NCI-H226 (cell line): ENCODE measurements at places on chromosomes 6 and 20.

GRCh38 chr6:54700158-54700557 lies 146.4 kb upstream of the FAM83B start:
- no peak for DNase-seq

DNA sequence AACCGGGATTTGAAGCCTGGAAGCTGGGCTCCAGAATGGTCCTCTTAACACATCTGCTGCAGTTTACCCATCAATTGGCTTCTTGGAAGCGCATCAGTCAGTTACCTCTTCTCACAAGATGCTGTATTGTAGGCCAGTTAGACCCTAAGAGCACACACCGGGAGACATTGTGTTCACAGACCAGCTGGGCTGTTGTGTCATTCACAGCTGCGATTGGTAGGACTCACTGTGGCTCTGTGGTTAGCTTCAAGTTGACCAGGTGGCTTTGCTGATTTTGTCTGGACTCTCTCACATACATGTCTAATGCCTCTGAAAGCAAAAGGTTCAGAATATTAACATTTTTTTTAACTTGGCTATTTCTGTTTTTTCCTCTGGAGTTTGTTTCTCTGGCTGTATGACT lies 64.8 kb downstream of the SNX9 start:
- DNase-seq: no peak

- no peak for DNase-seq
Observed at GRCh38 chr6:163335671-163336545, 78.6 kb upstream of the QKI start.

GRCh38 chr6:53315086-53315724 lies 33.5 kb downstream of the ELOVL5 start:
- no peak for DNase-seq

GRCh38 chr6:87180105-87180728 lies 24.9 kb downstream of the ZNF292 start:
- DNase-seq: no peak

DNA sequence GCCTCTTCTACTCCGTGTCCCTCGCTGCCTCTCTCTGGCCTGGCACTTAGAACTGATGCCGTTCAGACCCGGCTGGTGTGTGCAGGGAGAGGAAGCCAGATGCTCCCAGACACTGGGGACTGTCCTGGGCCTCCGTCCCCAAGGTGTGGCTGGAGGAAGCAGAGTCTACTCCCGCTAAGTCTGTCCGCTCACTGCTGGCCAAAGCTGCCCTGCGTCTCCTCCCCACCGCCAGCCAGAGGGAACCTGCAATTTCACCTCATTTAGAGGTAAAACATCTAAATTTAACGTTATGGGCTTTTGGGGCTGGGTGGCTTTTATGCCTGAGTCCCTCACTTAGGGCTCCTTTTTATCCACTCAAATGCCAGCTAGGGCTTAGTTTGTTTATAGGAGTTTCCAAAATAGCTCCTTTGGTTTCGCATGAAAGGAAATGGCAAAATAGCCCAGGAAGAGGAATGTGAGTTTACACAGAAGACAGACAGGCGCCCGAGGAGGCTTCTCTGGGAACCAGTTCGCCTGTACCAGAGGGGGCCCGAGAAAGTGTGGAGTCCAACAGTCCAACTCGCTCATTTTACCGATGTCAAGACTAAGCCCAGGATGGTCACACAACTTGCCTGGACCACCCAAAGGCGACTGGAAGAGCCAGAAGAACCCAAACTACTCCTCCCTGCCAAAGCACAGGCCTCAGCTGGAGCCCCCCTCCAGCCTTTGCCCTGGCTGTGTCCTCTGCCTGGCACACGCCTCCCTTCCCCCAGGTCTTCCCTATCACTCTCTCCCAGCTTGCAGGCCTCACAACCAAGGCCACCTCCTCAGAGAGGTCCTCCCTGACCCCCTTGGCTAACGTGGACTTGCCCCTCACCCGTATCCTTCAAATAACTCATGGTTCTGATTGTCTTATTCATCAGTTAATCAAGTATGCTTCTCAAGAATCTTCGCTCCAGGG lies 54.5 kb downstream of the RIPOR3 start:
- no peak for DNase-seq

GRCh38 chr20:1926237-1926636 lies 31.0 kb downstream of the SIRPA start:
- no peak for DNase-seq

DNA sequence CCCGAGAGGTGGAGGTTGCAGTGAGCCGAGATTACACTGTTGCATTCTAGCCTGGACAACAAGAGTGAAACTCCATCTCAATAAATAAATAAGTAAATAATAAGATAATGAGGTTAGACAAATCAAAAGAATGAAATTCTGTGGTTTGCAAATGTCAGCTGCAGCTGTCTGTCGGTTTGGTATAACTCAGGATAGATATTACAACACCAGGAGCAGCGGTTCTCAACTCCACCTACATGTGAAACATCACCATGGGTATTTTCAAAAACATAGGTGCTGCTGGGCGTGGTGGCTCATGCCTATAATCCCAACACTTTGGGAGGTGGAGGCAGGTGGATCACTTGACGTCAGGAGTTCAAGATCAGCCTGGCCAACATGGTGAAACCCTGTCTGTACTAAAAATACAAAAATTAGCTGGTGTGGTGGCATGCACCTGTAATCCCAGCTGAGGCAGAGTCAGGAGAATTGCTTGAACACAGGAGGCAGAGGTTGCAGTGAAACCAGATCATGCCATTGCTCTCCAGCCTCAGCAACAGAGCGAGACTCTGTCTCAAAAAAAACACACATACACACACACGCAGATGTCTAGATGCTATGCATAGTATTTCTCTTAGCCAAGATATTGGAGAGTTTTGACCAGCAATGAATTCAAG lies 126.1 kb upstream of the LAMP5 start:
- DNase-seq: no peak

- no peak for DNase-seq
Observed at GRCh38 chr6:79538106-79538971, 1.1 kb upstream of the LCA5 start.

GRCh38 chr6:57087916-57088315 lies 2.1 kb upstream of the ZNF451 start:
- DNase-seq: no peak

- DNase-seq: no peak
Observed at GRCh38 chr6:169857343-169858292, 106.2 kb downstream of the ERMARD start.

DNA sequence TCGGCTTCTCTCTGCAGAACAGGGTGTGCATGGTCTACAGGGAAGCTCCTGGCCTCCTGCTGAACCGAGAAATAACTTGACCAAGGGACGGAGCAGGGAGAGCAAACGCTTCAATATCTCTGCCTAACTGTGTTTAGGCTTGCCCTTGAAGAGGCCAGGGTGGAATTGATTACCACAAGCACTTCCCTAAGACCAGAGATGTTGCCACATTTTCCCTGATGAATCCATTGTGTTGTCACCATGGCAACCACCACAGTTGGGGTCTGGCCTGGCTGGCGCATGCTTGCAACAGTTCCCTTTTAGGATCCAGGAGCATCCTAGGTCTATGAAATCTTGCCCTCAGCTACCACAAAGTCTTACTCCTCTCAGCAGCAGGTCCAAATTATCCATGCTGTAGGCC lies 213.5 kb upstream of the SULF2 start:
- DNase-seq: no peak

DNA sequence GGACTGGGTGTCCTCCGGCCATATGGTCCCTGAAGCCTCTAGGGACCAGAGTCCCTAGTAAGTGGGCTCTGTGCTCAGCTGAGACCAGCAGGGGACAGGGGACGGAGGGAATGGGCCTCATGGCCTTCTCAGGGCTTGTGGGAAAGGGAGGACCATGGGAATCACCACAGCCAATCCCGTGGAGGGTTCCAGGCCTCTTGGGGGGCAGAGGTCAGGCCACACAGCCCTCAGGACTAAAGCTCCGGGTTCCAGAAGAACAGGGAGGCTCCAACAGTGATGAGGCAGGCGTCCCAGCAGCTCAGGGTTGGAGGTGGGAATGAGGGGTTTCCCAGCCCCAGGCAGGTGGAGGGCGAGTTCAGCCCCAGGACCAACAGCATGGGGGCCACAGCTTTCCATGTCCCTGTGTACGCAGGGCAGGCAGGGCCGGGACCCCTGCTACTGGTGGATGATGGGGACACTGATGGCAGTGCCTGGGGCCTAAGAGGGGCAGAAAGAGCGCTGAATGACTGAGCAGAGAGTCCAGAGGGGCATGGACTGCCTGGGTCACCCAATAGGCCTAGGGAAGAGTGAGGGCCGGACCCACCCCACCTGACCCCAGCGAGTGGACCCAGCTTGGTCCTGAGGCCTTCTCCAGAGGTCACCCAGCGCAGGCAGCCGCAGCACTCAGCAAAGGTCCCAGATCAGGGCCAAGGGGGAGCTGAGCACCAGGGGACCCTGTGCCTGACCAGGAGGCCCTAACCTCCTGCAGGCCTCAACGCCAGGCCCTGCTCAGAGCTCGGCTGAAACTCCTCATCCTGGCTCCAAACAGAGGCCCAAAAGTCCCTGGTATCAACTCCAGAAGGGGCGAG lies 8.8 kb downstream of the MYL9 start:
- DNase-seq: no peak

DNA sequence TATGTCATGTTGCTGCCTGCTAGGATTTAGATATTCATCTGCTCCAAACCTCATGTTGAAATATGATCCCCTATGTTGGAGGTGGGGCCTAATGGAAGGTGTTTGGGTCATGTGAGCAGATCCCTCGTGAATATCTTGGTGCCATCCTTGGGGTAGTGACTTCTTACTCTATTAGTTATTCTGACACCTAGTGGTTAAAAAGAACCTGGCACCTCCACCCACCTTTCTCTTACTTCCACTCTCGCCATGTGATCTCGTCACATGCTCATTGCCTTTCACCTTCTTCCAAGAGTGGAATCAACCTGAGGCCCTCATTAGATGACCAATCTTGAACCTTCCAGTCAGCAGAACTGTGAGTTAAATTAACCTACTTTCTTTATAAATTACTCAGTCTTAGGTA lies 549.4 kb upstream of the SYNCRIP start:
- no peak for DNase-seq

GRCh38 chr6:139839506-139840156 lies 465.2 kb upstream of the CITED2 start:
- no peak for DNase-seq

- no peak for DNase-seq
Observed at GRCh38 chr6:130026859-130027258, 8.5 kb downstream of the L3MBTL3 start.

DNA sequence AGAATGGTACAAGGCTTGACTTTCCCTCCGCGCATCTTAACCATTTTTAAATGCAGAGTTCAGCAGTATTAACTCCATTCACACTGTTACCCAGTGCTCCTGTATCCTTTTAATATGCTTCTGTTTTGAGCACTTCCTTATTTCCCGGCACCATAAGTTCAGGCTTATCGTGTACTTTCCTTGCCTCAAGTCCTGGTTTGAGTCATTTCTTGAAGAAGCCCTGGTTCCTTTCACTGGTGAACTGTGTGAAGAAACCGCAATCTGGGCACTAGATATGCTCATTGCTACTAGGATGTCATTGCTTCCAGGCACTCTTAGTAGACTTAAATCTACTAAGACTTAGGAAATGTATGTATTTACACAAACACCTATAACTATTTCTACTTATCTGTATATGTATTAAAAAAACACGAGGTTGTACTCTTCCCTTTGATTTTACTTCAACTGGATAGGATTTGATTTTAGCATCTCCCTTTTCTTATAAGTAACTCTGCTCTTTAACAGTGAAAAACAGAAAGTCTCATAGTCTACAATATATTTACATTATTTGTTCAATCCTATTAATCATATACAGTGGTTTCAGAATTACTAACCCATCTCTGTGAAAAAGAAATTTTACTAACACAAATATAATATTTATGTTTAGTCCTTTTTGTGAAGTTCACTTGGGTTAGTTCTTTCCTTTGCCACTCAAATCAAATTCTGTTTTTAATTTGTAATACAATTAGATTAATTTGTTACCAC lies 135.5 kb downstream of the CDKAL1 start:
- no peak for DNase-seq

GRCh38 chr20:12028771-12029170 lies 111.1 kb downstream of the BTBD3 start:
- no peak for DNase-seq

GRCh38 chr6:6152060-6152459 lies 145.3 kb upstream of the NRN1 start:
- no peak for DNase-seq

GRCh38 chr6:45514454-45515230 lies 136.9 kb upstream of the SUPT3H start:
- peak; percentile 20 for DNase-seq

DNA sequence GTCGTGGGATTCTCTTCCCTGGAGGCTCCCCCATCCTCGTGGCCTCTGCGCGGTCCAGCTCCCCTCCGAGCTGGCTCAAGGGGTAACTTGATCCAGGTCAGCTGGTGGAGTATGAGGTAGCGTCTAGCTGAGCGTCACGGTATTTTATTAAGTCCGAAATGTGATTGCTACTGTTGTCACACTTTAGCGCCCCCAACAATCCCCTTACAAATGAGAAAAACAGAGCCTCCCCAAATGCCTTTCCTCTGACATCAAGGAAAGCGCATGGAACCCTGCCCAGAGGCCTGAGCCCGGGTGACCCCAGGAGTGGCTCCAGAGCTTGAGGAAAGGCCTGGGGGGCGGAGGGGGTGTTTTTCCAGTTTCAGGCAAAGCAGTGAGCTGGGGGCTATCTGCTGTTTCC lies 192.4 kb downstream of the ZMYND8 start:
- DNase-seq: no peak

DNA sequence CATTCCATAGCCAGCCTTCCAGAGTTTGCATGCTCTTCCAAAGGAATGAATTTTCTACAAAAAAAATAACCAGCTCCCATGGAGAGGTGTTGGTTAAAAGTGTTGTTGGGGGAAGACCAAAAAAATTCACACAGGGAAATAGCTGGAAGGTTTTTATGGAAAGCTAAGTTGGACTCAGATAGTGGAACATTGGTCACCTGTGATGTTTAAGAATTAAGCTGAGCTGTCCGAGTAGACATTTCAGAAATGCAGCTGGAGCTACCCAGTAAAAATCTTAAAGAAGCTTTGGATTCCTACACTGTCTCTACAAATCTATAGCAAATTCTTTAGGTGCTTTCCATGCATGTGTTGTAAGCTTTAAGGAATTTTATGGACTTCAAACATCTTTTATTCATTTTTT lies 155.5 kb downstream of the THBS2 start:
- no peak for DNase-seq

DNA sequence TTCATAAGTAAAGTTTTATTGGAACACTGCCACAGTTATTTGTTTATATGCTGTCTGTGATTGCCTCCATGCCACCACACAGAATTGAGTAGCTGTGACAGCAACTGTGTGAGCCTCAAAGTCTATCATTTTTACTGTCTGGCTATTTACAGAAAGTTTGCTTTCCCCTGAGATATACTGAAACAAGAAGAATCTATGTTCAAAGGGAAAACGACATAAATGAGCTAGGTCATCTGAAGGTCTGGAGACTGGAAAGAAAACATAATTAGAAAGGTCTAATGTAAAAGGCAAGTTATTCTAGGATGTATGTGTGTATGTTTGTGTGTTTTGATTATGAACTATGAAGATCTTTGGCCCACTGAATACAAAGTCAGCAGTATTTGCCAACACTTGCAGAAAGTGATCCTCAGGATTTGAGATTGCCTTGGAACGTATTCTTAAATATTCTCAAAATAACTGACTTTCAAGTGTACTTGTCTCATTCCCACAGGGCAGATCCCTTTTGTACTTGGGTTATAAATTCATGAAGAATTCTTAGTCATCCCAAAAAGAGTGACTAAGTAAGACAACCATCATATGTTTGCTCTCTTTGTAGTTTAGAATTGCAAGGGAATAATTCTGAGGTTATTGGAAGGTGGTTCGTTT lies 677.7 kb downstream of the DOK5 start:
- no peak for DNase-seq

- no peak for DNase-seq
Observed at GRCh38 chr6:40579101-40579500, 8.1 kb downstream of the LRFN2 start.
